Left cardiac atrium (tissue), 4 donors: ENCODE measurements at places on chromosomes 7 and 10. TPM values are rescaled to one million over a fixed set of nuclear protein-coding genes. Genes with fewer than 3 reads are reported as not detected.
A peak's percentile ranks its signal among the peaks of the same experiment; 100 is the strongest.

TMEM196 gene
- not detected for total RNA-seq

WASHC2C gene
- total RNA-seq = 46.2 TPM

GIGYF1 gene
- total RNA-seq = 31.0 TPM

TMEM130 gene
- total RNA-seq = not detected

SORBS1 gene
- total RNA-seq = 617 TPM

GRCh38 chr10:132282667-132283603 is 24.8 kb downstream of the STK32C start:
- no peak for DNase-seq

DNA sequence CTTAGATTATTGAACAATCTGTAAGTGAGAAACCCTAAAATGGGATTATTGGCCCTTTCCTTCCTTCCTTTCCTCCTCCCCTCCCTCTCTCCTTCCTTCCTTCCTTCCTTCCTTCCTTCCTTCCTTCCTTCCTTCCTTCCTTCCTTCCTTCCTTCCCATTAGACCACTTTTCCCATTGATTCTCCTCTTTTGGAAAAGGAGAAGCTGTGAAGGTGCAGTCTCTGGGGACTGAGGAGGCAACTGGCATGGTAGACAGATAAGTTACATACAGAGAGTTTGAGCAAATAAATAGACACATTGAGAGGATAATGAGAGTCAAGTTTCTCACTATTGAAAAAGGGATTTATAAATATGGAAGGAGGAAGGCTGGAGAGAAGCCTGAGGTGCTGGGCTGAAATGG is 45.0 kb upstream of the CCDC7 start:
- no peak for DNase-seq

DNA sequence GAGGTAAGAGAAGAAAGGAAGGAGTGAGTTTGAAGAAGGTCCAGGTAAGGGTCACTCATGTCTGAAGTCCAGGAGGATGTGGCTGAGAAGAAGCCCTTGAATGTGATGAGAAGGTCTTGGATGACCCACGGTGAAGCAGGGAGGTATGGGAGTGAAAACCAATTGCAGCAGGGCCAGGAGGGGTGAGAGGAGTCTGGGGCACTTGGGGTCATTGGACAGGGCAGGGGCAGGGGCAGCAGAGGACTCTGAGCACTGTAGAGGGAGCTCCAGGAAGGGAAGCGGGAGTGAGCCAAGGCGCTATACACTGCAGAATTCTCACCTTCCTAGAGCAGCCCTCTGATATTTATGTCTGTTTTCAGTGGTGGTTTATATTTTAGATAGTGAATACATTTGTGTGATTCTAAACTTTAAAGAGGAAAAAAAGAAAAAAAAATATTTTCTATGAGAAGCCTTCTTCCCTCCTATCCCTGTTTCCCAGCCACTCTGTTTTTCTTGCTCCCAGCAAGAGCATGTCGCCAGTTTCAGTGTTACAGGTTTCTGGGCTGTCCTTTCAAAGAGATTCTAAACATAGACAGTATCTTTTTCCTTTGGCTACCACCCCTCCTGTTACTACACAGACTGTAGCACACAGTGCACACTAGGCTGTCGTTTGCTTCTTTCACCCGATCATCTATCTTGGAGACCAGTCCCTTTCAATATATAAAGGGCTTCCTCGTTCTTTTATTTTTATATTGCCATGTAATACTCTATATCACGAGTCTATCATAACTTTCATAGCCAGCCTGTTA is 24.5 kb downstream of the BLVRA start:
- DNase-seq = no peak

DNA sequence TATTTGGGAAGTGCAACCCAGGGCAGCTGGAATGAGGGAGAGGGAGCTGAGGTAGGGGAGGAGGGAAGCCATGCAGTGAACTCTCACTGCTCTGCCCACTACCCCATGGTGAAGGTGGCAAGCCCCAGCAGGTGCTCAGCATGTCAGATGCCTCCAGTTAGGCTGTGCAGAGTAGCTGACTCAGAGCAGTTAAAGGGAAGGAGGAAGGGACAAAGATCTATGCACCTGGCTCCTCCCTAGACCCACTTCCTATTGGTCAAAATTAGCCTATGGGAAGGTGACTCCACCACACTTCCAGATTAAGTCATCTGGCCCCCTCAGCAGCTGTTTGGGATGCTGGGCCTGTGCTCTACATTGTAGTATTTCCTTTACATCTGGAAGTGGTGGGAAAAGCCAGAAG is 125.7 kb upstream of the MTPN start:
- no peak for DNase-seq

DNA sequence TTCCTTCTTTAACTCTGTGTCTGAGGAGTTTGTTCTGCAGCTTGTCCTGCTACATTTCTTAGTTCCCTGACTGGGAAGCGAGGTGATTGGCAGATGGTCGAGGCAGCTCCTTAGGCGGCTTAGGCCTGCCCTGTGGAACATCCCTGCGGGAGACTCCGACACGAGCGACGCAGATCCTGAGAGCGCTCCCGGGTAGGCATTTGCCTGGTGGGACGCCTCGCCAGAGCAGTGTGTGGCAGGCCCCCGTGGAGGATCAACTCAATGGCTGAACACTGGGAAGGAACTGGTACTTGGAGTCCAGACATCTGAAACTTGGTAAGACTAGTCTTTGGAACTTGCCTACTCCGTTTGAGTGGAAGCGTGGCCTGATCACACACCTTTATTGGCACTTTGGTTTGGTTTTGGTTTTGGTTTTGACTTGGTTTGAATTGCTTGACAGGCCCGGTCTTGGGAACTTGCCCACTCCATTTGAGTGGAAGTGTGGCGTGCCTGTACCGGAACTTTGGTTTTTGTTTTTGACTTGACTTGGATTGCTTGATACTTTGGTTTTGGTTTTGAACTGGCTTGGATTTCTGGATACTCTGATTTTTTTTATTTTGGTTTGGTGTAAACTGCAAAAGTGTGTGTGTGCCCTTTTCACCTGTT is 42.6 kb downstream of the MAP3K8 start:
- no peak for DNase-seq

DNA sequence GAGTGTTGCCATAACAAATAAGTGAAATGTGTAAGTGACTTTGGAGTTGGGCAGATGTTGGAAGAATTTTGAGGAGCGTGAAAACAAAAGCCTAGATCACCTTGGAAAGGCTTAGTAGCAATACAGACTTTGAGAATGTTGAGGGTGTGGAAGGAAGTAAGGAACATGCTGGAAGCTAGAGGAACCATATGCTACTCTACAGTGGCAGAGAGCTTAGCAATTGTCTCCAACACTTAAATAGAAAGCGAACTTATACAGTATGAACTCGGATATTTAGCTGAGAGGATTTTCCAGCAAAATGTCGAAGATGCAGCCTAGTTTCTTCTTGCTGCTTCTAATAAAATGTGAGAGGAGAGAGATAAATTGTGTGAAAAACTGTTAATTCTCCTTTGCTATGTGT is 271.2 kb downstream of the ADRA2A start:
- no peak for DNase-seq

- DNase-seq = no peak
These were observed 52.0 kb downstream of the TCAF1 start for GRCh38 chr7:143849785-143850479.

DNA sequence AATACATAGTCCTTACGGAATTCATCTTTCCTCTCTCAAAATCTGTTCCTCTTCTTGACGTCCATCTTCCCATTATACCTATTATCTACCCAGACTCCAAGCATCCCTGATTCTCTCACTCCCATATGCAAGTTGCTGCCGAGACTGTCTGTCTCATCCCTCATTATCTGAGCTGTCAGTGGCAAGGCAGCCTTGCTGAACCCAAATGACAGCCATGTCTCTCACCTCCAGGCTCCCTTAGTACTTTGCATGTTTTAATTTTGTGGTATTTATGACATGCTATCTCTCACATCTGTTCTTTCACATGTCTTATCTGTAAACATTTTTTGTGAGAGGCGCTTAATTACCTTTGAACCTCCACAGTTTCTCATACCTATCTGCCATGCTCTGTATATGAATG is 54.4 kb upstream of the IFRD1 start:
- DNase-seq = no peak

- no peak for DNase-seq
These were observed 21.1 kb downstream of the FRMD4A start for GRCh38 chr10:14309593-14309992.

DNA sequence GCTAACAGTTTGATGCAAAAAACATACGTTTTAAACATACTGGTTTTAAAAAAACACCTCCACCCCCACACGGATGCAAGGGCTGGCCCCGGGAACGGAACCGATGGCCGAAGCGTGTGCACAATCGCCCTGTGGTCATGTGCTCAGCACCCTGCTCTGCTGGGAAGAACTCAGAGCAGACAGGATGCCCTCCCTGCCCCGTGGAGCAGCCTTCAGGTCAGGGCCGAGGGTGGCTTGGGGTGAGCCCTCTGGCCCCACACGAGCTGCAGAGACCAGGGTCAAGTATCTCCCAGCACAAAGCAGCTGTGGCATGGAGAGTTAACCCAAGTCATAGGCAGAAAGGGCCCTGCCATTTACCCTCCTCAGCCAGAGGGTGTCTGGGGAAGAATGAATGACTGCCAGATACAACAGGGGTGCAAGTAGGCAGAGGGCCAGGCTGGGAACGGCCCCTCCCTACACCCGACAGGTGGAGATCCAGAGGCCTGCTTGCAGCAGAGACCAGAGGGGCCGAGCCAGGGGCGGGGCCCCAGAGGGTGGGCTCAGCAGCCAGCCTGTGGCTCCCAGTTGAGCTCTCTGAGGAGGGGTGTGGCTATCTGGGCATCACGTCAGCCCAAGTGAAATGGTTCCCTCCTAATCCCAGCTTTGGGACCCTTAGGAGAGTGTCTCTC is 56.8 kb downstream of the ZRANB1 start:
- peak; percentile 22 for DNase-seq

DNA sequence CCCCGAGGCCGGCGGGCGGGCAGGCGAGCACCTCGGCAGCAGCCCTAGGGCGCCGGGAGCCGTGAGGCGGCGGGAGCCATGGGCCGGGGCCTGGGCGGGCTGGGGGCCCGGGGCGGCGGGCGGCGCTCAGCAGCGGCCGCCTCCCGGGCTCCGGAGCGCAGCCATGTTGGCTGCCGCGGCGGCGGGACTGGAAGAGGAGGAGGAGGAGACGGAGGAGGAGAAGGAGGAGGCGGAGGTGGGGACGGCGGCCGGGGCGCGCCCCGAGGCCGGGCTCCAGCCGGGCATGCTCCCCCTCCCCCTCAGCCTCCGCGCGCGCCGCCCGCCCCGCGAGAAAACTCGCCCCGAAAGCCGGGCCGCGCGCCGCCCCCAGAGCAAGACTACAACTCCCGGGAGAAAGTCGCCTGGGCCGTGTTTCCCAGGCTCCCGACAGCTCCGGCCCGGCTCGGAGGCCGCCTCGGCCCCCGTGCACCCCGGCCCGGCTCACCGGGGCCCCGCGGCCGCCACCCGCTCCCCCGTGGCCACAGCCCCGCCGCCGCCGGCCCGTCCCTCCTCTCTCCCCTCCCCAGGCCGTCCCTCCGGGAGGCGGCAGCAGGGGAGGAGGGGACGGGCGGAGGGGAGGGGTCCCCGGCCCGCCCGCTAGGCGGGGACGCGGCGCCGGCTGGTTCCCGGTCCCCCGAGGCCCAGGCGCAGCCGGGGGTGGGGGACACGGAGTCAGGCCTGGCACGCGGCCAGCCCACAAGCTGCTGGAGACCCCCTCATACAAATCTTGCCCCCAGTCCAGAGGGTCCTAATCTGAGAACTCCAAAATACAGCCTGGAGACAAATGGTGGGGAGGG is at the start of gene DLG5:
TSS of gene DLG5 (minus strand) at position 190 of the 836 bp plus-strand sequence. CDS start 235 bp downstream, outside the sequence.
- DNase-seq = peak; percentile 75

DNA sequence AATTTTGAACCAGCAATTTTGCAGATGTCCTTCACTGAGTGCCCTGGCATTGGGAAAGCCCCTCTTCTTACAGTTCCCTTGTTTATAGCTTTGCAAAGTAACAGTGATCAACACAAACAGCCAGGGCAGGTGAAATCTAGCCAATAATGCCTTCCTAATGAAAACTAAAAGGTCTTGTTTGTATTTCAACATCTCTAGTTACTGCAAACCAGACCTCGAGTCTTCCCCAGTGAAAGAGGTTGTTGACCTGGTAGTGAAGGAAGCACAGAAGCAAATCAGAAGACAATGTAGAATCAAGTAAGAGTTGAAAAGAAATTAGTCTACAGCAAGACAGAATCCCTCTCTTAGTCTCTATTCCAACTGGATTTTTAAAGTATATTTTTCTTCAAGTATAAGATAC is 231.2 kb downstream of the SNX13 start:
- no peak for DNase-seq

GRCh38 chr7:71339924-71340323 is 208.0 kb downstream of the GALNT17 start:
- no peak for DNase-seq

- DNase-seq = no peak
These were observed 460.2 kb downstream of the GRM8 start for GRCh38 chr7:126792521-126792920.

GRCh38 chr10:19683960-19684359 is 132.3 kb upstream of the PLXDC2 start:
- DNase-seq = no peak

DNA sequence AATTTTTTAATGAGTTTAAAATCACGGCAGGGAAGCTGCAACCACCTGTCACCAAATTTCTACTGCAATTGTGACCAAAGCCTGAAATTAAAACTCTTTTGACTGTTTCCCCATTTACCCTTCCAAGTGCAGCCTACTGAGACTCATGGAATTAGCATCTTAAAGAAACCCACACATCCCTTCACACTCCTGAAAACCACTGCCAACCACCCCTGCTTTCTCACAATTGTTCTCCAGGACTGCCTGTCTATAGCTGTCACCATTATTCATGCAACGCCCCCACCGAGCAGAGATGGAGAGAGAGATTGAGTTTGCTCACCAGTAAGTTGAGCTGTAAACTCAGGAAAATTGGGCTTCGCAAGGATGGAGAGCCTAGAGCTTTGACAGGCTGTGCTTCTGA is 383.8 kb upstream of the SORCS1 start:
- no peak for DNase-seq

DNA sequence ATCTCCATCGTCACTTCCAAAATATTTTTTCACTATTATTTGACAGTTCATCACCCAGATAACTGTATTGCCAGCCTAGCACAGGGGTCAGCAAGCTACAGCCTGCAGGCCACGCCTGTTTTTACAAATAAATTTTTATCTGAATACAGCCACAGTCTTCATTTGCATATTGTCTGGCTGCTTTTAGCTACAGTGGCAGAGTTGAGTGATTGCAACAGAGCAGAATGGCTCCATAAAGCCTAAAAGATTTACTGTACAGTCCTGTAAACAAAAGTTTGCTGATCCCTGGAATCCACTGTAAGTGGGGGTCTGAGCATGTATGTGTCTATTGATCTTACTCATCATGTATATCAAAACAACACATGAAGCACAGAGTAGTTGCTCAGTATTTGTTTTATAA is 45.9 kb upstream of the GNAI1 start:
- DNase-seq = no peak

- no peak for DNase-seq
These were observed 413.5 kb upstream of the SEMA3D start for GRCh38 chr7:85600395-85600794.

DNA sequence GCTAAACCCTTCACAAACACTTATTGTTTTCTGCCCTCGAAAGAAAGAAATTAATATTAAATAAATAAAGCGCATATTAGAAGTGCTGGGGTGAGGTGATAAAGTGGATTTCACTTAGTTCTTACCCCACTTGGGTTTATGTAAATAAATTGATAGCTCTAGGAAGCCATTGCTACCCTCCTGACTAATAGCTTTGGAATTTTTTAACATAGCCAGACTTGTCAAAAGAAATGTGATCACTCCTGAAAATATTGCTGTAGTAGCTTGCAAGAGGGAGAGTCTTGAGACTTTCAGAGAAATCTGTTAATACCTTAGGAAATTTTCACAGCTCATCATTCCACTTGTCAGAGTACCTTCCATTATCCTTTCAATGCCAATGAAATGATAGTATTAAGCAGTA is 7.6 kb downstream of the ARL5B start:
- DNase-seq = no peak
